ENCODE measurements at places on chromosomes 5 and 9.
A peak's percentile ranks its signal among the peaks of the same experiment; 100 is the strongest.

DNA sequence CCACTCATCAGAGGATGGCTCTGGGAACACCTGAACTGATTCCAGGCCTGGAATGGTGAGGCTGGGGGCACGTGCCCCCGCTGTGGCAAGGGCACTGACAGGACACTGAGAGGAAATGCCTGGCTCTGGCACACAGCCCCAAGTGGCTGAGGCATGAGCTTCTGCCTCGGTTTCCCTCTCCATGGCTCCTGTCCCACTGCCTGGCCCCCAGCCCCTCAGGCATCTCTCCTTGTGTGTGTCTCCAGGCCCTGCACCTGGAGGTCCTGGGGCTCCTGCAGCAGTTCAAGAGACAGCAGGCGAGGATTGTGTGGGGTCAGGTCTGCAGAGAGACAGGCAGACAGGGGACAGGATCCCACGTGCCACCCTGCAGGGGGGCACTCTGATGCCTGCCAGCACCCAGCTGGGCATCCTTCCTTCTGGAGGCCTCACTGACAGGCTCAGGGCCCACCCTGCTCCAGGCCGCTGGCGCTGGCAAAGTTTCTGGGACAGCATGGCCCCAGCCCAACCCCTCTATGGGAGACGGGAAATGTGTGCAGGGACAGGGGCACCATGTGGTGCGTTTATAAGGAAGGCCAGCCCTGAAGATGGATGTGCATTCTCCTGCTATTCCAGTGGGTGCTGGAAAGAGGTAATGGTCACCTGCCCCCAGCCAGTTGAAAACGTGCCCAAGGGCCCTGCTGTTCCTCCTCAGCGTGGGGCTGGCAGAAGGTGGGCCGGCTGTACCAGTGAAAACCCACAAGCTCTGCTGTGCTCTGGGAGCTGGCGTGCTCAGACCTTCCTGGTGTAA is 66.0 kb downstream of the RASGEF1C start:
- DNase-seq, result no peak

- DNase-seq, result no peak
These were observed 64.4 kb downstream of the SNX18 start for GRCh38 chr5:54581831-54582548.

DNA sequence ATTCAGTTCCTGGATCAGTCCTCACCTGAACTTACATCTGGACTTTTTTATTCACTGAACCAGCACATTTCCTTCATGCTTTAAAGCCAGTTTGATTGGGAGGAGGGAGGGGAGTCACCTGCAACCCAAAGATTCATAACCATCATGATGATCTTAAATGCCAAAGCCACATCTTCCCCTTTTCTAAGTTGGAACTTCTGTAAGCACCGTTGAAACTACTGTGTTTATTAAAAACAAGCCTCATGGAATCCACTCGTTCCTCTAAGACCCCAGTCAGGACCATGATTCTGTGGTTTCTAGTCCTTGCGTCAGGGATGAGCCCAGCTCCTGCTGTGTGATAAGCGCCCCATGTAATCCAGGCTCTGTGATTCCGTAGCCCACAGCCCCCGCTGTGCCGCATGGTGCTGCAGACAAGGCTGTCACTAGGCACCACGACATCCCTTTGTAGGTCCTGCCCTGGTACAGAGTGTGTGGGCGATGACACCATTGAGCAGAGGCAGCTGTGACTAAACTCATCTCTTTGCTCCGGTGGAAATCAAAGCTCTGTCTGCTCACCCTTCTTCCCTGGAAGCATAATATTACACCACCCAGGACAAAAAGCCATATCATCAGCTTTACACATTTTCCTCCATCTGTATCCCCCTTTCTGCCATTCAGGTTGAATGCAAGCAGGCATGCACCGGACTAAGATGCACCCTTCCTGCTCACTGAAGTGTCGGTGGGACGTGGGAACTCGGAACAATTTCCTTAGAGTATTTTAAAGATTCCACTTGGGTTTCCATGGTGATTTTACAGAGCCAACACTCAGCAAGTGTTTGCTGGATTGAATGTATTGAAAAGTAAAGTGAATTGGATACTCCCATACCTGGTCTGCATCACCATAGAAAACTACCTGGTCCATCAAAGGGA is 132.0 kb upstream of the FSTL4 start:
- DNase-seq, result no peak

DNA sequence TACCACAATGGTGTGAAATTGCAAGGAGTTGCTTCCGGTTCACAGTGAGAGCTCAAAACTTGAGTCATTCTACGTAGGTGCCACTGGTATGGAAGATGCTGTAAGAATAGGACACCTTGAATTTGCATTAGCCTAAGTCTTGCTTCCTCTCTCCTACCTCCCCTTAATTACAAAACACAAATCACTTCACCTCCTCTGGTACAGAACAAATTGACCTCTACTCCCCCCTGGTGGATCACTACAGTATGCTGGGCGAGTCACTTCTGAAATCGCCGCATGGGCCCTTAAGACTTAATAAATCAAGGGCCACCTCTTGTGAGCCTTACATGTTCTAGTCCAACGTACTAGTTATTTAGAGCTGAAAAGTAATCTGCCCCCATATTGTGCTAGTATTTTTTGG is 145.3 kb upstream of the SMARCA2 start:
- no peak for DNase-seq

- no peak for DNase-seq
These were observed 117.0 kb upstream of the CXCL14 start for GRCh38 chr5:135695656-135696313.

DNA sequence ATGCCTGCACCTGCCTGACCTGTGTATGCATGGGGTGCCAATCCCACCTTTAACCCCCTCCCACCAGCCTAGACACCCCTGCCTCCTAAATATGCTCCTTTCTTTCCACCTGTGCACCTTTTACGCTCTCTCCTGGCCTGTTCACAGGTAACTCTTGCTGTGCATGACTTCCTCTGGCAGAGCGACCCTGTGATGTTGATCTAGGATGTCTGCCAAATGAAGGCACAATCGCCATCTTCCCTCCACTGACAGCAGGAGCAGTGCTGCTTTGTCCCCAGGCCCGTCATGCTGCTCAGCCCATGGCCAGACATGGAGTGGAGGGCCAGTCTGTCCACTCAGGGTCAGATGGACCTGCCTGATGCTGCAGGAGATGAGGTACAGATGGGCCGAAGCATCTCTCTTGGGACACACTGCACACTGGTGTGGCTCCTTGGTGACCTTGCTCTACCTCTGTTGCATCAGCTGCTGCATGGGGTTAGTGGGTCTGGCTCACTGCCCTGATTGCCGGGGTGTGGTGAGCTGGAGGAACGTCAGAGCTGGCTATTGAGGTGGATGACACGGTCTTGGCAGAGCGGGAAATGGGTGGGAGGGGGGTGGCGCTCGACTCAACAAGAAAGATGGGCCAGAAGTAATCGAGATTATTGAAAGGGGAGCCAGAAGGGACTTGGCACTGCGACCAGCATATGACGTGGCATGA is 101.7 kb upstream of the PITX1 start:
- no peak for DNase-seq

- no peak for DNase-seq
These were observed 91.3 kb upstream of the GPBP1 start for GRCh38 chr5:57082441-57083067.

DNA sequence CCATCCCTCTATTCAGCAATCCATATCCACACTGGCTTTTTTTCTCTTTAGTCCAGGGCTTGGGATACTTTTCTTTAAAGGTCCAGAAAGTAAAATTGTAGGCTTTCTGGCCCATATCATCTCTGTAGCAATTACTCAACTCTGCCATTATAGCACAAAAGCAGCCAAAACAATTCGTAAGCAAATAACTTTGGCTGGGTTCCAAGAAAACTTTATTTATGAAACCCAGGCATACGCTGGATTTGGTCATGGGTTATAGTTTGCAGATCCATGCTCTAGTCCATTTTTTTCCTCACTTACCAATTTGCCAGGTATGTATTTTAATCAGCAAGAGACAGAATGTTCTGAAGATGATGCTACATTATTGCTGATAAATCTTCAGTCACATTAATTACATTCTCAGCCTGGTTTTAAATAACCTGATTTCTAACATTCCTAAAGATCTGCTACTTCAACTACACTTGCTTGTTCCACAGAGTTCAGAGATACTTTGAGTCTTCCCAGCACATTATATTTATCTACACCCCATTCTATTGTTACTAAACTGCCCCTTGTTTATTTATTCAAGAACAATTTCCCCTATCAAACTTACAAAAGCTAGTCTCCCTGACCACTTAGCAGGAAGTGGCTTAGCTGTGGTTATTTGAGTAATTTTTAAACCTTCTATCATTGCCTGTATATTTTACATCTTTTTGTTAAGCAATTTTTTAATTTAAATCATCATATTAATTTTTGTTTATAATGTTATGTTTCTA is 161.0 kb downstream of the ISL1 start:
- no peak for DNase-seq

GRCh38 chr5:138972230-138972629 is 97.1 kb upstream of the LRRTM2 start:
- no peak for DNase-seq

GRCh38 chr5:89728750-89729149 is 680.8 kb downstream of the CETN3 start:
- DNase-seq, result no peak

- DNase-seq, result no peak
These were observed 36.4 kb downstream of the ETF1 start for GRCh38 chr5:138506370-138507306.

- no peak for DNase-seq
These were observed 196.7 kb downstream of the SREK1 start for GRCh38 chr5:66340786-66341185.

GRCh38 chr5:54205453-54205852 is 104.9 kb downstream of the ARL15 start:
- no peak for DNase-seq

DNA sequence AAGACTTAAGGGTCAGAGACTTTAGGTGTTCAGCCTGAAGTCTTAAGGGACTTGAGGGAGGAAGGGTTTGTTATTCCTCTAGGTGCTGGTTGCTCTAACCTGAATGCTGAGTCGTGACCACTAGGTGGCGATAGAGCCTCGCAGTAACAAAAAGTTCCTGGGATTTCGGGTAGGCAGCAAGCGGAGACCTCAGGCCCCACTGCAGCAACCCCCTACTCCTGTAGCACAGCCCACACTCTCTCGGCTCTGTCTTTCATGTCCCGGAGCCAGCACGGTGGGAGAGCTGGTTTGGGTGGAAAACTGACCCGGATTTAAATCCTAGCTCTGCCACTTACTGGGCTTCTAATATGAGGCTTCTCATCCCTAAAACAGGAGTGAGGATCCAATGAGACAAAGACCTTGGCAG is 100.3 kb upstream of the PANK3 start:
- peak; percentile 51 for DNase-seq

GRCh38 chr5:170448221-170448620 is 55.6 kb upstream of the KCNIP1 start:
- no peak for DNase-seq

GRCh38 chr9:3879315-3879714 is 353.5 kb upstream of the RFX3 start:
- no peak for DNase-seq

Data from activated CD4-positive, alpha-beta T cell treated with anti-CD3 and anti-CD28 coated beads, Interleukin-2, amount 50 U/mL, for 1 hour (primary cell).